NCI-H1694 treated with DMSO at 0.1 percent for 48 hours (cell line): ENCODE measurements at places on chromosomes 12 and 14.

- no peak for DNase-seq
Observed at GRCh38 chr12:109458771-109459208, 18.3 kb downstream of the KCTD10 start.

DNA sequence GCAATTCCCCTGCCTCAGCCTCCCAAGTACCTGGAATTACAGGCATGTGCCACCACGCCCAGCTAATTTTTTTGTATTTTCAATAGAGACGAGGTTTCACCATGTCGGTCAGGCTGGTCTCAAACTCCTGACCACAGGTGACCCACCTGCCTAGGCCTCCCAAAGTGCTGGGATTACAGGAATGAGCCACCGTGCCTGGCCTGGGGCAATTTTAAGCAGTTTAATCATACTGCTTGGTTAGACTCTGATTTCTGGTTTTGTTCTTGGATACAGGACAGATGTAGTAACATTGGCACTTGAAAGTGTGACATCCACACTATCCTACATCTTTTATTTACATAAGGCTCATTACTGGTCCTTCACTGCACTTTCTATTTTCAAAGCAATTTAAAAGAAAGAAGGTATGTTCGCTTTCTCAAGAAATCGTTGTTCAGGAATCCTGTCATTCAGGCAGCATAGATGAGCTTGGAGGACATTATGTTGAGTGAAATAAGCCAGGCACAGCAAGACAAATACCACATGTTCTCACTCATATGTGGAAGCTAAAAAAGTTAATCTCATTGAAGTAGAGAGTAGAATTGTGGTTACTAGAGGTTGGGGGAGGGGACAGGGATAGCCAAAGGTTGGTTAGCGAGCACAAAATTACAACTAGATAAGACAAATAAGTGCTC is 4.0 kb upstream of the NUAK1 start:
- DNase-seq, result no peak

DNA sequence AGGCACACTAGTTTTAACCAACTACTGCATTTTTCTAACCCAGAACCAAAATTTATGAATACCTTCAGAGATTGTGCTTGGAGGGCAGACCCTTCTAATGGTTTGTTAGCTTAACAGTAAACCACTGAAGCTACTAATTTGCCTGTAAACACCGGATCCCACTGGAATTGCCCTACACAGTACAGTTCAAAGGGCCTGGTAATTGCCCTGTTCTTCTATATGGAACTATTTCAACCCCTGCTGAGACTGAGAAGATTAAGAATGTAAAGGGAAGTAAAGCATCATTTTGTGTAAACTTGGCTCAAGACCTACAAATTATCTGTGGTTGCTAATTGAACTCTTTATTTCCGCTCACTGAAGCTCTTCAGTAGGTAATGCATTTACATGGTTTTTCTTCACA is 468.1 kb downstream of the NPAS3 start:
- no peak for DNase-seq

DNA sequence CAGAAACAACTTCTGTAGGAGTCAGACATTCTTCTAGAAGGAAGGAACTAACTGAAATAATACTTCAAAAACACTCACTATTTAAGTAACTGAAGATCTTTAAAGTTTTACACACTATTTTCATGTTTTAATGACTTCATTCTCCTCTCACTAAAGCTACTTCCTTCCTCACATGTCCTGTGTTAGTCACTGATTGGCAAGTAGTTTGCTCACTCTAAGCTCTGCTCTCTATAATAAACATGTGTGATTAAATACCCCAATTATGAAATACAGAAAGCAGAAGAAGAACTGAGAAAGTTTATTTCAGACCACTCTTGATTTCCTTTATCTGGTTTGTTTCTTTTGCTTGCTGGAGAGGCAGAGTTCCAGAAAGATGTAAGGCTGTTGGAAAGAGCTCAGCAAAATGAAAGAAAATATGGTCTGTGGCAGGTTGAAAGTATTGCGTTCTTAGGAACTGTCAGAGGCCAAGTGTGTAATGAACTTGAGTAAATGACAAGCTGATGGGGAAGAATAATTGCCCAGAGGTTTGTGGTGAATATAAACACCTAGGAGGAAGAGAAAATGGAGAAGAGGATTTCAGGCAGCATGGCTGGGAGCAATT is 522.0 kb upstream of the SEL1L start:
- DNase-seq, result no peak

- DNase-seq, result no peak
Observed at GRCh38 chr12:2551412-2551900, 243.3 kb upstream of the FKBP4 start.

DNA sequence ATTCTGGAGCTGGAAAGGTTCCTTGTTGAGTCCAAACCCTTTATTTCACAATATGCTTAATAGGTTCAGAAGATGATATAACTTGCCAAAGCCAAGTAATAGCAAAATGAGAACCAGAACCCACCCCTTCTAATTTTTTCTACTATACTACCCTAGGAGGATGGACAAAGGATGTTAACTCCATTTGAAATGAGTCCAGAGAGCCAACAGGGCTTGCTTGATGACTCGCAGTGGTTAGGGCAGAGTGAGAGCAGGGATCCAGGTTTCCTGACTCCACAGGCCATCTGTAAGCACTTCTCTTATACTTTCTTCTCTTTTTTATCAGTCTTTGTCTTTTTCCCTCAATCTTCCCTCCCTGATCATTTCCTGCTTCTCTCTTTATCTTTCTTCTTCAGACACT is 668.1 kb downstream of the MED13L start:
- DNase-seq, result no peak

DNA sequence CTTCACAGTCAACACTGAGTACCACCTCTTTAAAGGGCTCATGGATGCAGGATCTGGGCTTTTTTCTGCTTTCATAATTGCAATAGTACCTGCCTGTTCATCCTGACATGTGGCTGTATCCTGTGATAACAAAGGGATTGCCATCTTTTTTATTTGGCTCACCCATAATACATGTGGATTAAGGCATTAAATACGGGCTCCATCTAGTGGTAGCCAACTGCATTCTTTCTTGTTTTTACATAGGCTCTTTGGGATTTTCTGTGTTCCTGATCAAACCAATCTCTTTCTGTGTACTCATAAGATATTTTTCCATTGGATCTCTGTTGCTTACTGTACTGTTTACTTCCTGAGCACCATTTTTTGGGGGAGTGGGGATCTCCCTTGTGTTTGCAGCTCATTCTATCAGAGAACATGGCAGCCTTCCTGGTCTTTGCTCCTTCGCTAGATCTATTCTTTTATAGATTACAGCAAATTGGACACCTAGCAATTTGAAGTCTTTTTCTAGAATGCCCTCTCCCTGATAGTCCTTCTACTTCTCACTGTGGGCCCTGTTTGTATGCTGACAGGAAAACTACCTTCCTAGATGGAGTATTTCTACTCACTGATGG is 723.4 kb upstream of the MDGA2 start:
- peak; percentile 63 for DNase-seq

DNA sequence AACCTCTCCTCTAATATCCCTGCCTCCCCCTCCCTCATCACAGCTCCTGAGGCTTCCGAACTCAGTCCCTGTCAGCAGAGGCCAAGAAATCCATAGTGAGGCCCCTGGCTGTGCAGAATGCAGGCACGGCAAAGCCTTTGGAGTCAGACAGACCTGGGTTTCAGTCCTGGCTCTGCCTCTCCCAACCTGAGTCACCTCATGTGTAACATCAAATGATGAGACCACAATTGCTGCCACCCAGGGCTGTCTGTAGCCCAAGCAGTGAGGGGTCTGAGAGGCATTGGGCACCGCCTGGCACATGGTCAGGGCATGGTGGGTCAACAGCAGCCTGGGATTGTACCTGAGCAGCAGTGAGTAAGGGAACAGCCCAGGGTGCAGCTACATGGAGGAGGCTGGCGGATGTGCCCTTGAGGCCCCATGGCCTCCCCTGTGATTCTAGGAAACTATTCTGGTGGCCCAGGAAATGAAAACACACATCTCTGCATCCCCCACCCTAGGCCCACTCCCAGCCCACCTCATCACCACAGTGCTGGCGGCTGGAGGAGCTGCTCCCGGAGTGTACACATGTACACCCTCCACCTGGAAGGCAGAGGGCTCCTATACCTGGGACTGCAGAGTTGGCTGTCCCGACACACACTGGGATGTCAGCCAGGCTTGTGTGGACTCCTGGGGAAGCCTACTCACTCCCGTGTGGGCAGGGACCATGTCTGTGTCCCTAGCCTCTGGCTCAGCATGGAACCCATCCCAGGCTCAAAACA is 7.7 kb downstream of the ANKRD33 start:
- DNase-seq, result no peak
